ENCODE measurements at places on chromosomes 6 and 20. TPM values are rescaled to one million over a fixed set of nuclear protein-coding genes. Genes with fewer than 3 reads are reported as not detected.

DNA sequence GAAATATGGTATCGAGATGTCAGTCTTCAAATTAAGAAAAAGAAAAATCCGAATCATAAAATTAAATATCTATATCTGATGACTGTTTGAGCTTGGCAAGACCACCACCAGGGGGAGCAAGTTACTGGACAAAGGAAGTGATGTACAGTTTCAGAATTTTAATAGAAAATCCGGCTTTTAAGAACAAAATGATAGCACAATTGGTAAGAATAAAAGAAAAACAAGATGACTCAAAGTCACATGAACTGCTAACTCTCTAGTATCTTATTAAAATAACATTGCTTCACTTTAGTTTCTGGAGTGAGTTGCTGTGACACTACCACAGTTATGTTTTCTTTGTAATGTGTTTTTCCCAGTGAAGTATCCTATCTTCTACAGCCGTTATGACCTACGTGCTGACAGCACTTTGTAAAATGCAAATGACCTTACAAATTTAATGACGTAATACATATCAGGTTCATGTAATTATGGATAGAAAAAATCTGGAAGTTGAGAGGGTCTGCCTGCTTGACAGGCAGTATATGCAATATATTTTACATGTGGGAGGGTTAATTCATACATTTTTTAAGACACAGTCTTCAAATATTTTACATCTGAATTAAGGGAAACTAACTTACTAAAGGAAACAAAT, 405.3 kb upstream of the HS3ST5 start:
- no peak overlapping the region for H3K27ac ChIP-seq
- no peak overlapping the region for H3K4me3 ChIP-seq
- peak; percentile 67 for DNase-seq
- no peaks in the 10 kb centered on the region for H3K27me3 ChIP-seq
- H3K36me3 ChIP-seq = no peaks in the 10 kb centered on the region

- no peak overlapping the region for H3K27ac ChIP-seq
- no peak for DNase-seq
- H3K4me1 ChIP-seq = peaks cover 4% of the 10 kb centered on the region
- no peak overlapping the region for H3K4me3 ChIP-seq
- H3K36me3 ChIP-seq = no peaks in the 10 kb centered on the region
- H3K27me3 ChIP-seq = peaks cover 4% of the 10 kb centered on the region
Measured at GRCh38 chr20:58993332-58994248, 12.5 kb downstream of the NELFCD start.

- DNase-seq = peak; percentile 23
- H3K36me3 ChIP-seq = no peaks in the 10 kb centered on the region
- no peak overlapping the region for H3K27ac ChIP-seq
- peaks cover 4% of the 10 kb centered on the region for H3K4me1 ChIP-seq
Measured at GRCh38 chr6:150167479-150167873, 24.6 kb downstream of the PPP1R14C start.

- peaks cover 2% of the 10 kb centered on the region for H3K27me3 ChIP-seq
- H3K36me3 ChIP-seq = peaks cover 7% of the 10 kb centered on the region
- H3K4me3 ChIP-seq = peak overlapping the region; percentile 47
Measured at GRCh38 chr6:83597051-83597450, 84.7 kb downstream of the PRSS35 start.

ADGRB3 gene
- total RNA-seq = 7.3 TPM
